Progenitor cell of endocrine pancreas (in vitro differentiated cells): ENCODE measurements at places on chromosomes 4 and X. TPM values are rescaled to one million over a fixed set of nuclear protein-coding genes. Genes with fewer than 3 reads are reported as not detected.

DNA sequence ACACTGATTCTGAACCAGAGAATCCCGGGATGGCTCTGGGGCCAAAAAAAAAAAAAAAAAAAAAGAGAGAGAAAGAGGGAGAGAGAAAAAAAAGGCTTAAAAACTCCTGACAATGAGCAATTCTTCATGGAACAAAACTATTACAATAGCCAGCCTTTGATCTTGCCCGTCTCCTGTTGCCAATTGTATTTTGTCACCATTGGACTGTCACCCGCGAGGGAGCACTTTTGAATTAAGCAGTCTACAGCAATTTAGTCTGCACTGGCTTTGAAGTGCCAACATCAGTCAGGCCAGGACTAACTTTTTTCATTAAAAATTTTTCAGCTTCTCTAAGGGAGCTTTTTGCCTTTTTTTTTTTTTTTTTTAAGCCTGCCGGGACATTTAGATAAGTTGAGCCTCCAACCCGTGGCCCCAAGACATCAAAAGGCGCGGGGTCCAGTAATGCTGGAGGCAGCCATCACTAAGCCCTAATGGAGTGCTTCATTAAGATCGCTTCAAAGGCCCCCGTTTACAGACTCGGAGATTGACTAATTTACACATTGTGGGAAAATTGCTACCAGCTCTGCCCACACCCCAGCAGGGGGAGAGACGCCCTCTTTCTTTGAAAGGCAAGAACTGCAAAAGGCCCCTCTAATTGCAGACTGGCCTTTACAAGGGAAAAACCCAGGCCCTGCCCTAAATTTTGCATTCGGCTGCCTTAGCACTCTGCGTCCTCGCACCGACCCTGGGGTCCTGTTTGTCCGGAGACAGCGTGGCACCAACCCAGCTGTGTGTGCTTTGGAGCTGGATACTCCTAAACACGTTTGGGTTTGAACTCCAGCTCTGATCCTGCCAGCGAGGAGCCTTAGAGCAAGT, 98.1 kb upstream of the MSX1 start:
- no peaks in the 10 kb centered on the region for H3K36me3 ChIP-seq
- peaks cover 69% of the 10 kb centered on the region for H3K27me3 ChIP-seq
- peaks cover 10% of the 10 kb centered on the region for H3K4me1 ChIP-seq
- no peak for DNase-seq
- no peak overlapping the region for H3K27ac ChIP-seq

DNA sequence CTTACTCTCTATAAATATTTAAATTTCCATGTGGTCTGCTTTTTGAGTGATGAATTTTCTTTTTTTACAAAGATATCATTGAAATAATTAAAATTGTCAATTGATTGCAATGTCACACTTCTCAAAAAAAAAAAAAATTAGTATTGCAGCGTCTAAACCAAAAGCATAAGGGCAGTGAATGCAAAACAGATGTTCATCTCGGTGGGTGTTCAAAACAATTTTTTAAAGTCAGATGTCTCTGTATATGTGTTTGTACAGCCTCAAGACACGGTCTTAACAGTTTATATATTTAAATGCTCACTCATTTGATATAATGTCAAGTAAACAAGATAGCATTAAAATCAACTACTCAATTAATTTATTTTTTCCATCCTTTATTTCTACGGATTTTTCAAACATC, 52.3 kb downstream of the PALLD start:
- H3K4me1 ChIP-seq: peaks cover 1% of the 10 kb centered on the region
- H3K27ac ChIP-seq: no peak overlapping the region
- no peaks in the 10 kb centered on the region for H3K36me3 ChIP-seq

DNA sequence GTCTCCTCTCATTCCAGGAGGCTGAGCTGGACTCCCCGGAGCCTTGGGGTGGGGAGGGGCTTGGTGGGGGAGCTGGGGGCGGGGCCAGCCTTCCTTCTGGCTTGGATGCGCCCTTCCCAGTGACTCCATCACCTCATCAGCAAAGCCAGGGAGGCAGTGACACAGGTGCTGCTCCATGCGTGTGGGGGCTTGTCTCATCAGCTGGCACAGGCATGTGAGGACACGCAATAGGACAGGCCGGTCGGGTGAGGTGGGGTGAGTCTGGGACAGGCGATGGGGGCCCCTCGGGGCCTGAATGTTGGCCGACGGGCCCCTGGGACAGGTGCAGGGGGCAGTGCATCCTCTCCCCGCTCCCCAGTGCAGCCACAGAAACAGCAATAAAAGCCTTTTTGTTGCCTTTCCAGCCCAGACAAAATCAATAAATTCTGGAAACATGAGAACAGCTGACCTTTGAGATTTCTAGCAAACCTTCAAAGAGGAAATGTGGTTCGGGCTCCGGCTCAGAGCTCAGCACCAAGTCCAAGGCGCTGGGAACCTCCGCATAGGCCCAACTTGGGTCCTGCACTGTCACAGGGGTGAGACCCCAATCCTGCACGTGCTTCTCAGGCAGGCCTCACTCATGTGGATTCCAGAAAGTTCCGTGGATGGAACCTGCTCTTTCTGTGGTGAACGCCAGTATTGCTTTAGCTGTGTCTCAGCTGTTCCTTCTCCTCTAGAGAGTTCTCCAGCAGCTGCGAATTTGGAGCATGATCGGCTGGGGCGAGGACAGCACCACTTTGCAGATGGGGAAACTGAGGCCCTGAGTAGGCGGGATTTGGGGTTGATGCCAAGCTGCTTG, 18.5 kb downstream of the ADRA2C start:
- H3K36me3 ChIP-seq: no peaks in the 10 kb centered on the region
- no peak for DNase-seq
- peak overlapping the region; percentile 45 for H3K27ac ChIP-seq
- H3K27me3 ChIP-seq: no peaks in the 10 kb centered on the region
- H3K4me1 ChIP-seq: peaks cover 24% of the 10 kb centered on the region
- H3K4me3 ChIP-seq: no peak overlapping the region

DNA sequence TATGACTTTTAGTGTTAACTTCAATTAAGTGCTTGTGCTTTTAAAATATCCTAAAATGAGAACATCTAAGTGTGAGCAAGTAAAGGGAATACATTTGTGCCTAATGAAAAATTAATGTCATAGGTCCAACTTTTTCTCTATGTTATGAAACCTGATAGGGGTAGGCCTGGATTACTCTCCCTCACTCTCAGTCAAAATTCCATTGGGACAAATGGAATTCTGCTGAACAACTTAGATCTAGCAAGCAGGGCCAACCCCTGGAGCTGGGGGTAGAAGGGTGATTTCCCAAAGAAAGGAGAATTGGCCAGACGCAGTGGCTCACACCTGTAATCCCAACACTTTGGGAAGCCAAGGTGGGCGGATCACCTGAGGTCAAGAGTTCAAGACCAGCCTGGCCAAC, 67.4 kb downstream of the EDNRA start:
- no peaks in the 10 kb centered on the region for H3K27me3 ChIP-seq
- no peak for DNase-seq
- H3K4me1 ChIP-seq: no peaks in the 10 kb centered on the region
- no peak overlapping the region for H3K4me3 ChIP-seq
- H3K36me3 ChIP-seq: peaks cover 4% of the 10 kb centered on the region

- no peaks in the 10 kb centered on the region for H3K36me3 ChIP-seq
- no peaks in the 10 kb centered on the region for H3K27me3 ChIP-seq
- H3K4me1 ChIP-seq: no peaks in the 10 kb centered on the region
- H3K4me3 ChIP-seq: no peak overlapping the region
Observed at GRCh38 chrX:12065251-12065650, 73.0 kb upstream of the FRMPD4 start.

DNA sequence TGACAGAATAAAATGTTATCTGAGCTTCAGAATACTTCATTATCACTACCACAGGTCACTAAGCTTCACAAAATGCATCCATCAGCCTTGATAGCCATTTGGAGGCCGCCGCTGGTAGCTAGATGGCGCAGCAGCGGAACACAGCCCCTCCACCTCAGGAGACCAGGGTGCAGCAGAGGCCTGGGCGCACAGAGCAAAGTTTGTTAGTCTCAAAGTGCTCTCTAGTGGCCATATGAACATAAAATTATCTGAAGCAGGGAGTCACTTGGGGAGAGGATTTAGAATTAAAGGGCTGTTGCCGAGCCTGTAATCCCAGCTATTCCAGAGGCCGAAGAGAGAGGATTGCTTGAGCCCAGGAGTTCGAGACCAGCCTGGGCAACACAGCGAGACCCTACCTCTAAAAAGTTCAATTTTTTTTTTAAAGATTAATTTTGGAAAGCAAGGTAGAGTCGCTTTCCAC, 8.1 kb upstream of the DCTD start:
- H3K4me3 ChIP-seq: no peak overlapping the region
- peaks cover 9% of the 10 kb centered on the region for H3K4me1 ChIP-seq
- DNase-seq: peak; percentile 21
- no peaks in the 10 kb centered on the region for H3K36me3 ChIP-seq
- no peak overlapping the region for H3K27ac ChIP-seq

DDX53 gene
- not detected in 2 replicates for total RNA-seq

SAGE1 gene
- total RNA-seq: not detected in 2 replicates

HSD17B13 gene
- 0.16 and 0.31 TPM in 2 replicates for total RNA-seq

SEC24D gene
- 30.1 and 30.2 TPM in 2 replicates for total RNA-seq
